ENCODE measurements at places on chromosomes 2 and 18.

GRCh38 chr2:72238311-72238710, 90.6 kb upstream of the CYP26B1 start:
- no peak for DNase-seq

DNA sequence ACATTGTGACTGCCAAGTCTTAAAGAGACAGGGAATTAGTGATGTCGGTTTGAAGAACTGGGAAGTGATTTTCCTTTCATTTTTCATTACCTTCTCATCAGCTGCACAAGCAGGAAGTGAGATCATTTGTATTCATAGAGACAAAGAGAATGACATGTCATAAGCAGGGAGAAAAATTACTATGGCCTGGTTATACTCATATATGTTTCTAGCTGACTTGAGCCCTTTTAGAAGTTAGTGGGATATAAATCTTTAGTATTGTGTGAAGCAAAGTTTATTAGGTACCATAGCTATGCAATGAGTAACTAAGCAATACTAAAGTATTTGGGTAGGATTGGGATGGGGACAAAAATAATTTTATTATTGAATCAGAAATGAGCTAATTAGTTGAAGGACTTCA, 284.1 kb downstream of the PID1 start:
- no peak for DNase-seq

DNA sequence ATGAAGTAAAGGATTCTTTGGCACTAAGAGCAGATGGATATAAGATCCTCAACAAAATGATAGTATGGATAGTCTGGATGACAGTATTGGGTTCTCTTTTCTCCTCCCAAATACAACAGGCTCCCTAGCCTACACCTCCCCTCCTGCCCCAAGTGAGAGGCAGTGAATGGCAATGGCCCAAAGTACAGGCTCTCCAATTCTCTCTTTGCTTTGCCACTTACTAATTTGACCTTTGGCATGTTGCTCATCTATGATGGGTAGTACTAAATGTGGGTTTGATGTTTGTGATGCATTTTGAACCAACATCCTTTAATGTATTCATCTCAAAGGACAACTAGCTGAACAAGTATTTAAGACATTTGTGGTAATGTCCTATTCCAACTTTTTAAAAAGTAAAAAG, 65.9 kb downstream of the EIF5B start:
- DNase-seq: no peak

GRCh38 chr2:141728142-141728541, 402.7 kb downstream of the LRP1B start:
- no peak for DNase-seq

DNA sequence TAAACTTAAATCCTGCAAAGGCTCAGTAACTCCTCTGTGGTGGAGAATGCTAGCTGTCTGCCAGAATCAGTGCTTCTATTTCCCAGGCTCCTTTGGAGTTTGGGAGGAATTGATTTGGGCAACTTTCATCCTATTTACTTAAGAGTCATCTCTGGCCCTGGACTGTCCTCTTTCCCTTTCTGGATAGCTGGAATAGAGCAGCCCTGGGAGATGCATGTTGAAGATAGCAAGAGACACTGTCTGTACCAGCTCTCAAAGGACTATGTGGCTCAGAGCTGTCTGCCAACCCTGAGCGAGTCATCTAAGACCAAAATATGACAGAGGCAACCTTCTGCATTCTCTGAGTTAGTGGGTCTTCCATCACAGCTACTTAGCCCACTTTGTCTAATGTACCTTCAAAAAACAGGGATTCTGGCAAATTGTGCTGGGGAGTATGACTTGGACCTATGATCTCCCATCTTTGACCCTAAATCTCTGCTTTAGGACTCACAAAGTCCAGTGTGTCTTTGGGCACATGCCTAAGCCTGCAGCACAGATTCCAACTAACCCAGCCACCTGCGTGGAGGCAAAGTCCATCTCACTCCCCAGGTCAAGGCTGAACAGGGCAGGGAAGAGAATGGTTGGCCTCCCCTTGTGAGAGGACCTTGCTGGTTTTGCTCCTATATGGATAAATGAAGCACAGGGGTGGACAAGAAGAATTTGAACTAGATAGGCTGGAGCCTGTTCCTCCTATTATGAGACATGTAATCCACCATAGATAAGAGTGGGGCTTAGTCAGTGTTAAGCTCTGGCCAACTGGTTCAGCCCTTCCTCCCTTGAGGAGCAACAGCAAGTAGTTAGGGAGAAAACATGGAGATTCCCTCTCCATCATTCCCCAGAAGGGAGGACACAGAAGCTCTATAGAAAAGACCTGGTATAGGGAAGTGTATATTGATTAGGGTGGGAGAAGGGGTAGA, 99.1 kb upstream of the PELI1 start:
- no peak for DNase-seq

DNA sequence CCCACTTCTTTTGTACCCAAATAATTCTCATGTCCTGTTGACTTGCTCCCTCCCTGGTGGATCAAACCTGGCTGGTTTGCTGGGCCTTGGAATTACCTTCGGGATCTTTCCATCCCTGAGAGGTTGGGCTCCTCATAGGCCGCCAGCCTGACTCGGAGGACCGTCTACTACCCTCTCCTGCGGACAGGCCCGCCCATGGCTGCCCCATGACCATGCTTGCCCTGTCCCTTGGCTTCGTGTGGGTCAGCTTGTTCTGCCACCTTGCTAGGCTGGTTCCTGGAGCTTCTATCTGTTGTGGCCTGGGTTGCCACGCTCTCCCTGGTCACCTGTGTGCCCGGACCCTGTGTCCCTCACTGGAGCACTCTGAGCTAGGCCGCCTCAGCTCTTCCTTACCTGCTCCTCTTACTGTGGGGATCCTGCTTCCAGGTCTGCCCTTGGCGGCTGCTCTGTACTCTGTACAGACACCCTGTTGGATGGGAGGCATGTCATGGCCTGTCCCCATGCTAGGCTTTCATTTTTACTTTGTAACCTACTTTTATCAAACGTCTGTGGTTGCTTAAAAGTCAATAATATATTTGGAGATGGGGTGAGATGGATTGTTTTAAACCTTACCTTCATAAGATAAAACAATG, 29.7 kb upstream of the FHL2 start:
- DNase-seq: no peak

DNA sequence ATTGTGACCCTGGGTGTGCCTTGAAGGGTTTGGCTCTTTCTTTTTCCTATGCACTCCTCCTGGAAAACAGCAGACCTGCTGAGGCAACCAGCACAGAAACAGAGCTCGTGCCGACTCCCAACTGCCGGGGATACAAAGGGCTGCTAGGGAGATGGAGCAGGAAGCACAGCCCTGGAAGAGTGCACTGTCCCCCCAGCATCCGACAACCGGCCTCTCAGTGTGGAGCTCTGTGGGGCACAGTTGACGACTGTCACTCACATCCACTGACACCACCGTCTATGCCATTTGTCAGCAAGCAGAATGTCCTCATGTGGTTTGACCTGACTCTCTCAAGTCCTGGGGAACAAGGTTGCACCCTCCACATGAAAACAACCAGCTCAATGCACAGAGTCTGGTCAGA, 290.4 kb downstream of the TNS1 start:
- DNase-seq: no peak

DNA sequence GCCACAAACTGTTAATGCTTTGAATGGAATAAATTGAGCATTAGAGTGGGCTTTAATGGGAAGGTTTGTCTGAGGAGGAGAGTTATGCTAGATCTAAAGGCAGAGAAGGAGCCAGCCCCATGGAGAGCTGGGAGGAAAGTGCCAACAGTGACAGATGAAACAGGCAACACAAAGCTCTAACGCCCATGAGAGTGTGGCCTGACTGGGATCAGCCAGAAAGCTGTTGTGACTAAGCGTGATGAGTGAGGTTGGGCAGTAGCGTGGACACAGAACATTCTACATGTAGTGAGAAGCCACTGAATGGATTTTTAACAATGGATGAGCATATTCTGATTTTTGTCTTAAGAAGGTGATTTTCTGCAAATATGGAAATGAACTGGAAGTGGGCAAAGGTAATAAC, 185.3 kb upstream of the SIX2 start:
- no peak for DNase-seq

- DNase-seq: peak; percentile 11
These were observed 115.0 kb upstream of the LGALSL start for GRCh38 chr2:64338910-64339500.

DNA sequence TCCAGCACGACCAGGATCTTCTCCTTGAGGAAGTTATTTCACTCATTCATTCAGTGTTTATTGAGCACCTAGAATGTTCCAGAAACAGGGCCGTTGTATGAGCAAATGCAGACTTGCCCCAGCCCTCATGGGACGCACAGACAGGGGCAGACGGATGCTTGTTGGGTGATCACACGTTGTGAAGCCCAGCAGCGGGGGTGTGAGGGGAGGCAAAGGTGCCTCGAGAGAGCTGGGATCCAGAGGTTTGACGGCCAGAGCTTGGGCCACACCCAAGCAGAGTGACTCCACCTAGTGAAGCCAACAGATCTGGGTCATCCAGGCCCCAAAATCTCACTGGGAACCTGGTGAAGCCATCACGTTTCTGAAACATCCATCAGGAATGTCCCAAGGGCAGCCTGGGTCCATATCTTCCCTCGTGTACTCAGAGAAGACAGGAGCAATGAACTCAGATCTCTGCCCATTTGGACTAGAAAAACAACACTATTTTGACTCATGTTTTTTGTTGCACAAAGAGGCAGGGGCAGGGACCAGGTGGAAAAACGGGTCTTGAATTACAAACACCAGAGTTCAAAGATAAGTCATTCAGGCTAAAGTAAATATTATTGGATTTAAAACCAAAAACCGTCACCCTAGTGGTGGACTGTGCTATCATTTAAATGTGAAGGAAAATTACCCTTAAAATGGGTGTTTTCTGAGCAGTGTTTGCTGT, 54.9 kb upstream of the RBM44 start:
- DNase-seq: no peak

GRCh38 chr2:1671916-1672315, 72.4 kb downstream of the PXDN start:
- DNase-seq: no peak

GRCh38 chr2:34179511-34179910, 580.4 kb upstream of the FAM98A start:
- DNase-seq: no peak

GRCh38 chr2:8281950-8282857, 399.7 kb upstream of the ID2 start:
- DNase-seq: no peak

DNA sequence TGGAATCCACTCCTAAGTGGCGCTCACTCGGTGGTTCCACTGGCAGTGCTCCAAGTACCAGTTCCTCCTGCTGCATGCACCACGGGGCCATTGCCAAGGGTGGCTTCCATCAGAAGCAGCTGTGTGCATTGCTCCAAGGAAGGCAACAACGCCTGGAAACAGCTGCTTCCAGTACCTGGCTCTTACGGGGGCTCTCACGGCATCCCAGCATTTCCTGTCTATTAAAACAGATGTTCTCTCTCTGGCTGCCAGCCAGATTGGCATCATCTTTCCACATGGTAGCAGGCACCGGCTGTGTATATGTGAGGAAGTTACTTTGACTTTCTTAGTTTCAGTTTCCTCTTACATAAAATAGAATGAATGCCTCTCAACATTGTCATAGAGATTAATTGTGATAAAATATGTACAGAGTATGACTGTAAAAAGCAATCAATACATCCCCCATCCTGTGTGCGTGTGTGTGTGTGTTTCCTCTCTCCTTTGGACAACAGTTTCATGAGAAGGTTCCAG, 84.9 kb downstream of the CMPK2 start:
- no peak for DNase-seq

- no peak for DNase-seq
These were observed 154.9 kb downstream of the DTNA start for GRCh38 chr18:34864836-34865497.

- no peak for DNase-seq
These were observed 2.6 kb downstream of the NRP2 start for GRCh38 chr2:205684871-205685313.

- no peak for DNase-seq
These were observed 63.2 kb upstream of the NPAS2 start for GRCh38 chr2:100756704-100757103.

DNA sequence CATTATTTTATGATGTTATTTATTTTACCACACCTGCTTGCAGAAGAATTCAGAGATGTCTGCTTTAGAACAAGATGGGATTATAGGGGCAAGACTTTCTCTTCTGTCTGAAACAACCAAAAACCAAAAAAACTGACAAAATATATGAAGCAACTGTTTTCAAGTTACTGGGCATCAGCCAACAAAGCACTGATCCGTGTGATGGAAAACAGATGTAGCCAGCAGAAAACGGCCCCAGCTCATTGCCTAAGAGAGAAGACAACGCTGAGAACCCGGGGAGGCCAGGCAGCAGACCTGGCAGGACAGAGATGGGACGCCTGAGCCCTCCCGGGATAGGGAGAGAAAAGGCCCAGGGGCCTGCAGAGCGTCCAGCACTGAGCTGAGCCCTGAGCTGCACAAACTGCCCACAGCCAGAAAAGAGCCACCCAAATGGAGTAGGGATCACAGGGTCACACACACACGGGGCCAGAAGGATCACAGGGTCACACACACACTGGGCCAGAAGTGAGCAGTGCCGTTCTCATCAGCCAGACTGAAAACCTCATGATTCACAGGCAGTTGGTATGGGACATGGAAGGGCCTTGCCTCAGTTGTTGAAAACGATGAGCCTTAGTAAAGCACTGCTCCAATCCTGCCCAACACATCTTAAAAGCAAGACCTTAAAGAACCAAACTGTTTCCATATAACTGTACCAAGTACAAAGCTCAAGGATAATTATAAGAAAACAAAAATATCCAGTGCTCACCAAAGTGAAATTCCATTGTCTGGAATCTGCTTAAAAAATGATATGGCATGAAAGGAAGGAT, 12.1 kb downstream of the PXDN start:
- DNase-seq: no peak

DNA sequence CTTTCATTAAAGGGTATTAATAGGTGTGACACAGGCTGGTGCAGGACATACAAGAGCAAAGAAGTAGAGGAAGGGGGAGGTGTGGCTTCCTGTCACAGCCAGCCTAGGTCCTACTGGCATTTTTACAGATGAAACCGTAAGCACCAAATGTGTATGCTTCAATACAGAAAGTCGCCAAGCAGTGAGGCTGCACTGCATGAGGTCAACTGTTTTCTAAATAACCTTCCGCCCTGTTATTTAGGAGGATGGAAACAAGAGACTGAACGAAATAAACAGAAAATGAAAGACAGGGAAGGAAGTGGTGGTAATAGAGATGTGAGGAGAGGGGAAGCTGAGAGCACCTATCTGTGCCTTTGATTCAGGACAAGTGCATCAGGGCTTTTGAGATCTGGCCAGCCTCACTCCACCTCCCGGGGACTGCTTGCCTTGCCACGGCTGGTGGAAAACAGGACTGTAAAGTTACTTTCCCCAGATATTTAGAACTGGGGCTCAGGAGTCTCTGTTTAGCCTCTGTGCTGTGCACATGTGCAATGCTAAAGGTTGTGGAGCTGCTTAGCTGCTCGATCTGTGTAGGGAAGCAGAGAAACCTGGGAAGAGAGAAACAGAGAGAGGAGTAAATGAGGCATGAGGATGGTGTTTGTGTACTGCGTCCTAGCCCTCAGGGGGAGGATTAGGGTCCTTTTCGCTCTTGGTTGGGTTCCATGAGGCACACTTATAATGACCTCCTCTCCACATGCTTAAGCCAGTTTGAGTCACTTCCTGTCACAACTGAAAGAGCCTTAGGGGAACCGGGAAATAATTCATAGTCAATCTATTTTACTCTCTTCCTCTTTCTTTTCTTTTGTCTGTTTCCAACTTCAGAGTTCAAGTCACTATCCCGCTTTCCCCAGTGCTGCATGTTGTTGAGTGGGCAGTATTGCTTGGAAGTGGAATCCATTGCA, 62.3 kb upstream of the BOD1L2 start:
- no peak for DNase-seq

GRCh38 chr18:62954366-62954765, 239.0 kb downstream of the PHLPP1 start:
- DNase-seq: no peak

Data from stimulated activated CD4-positive, alpha-beta T cell treated with anti-CD3 and anti-CD28 coated beads, Interleukin-2, amount 100 ng/mL, for 48 hours (primary cell).